Activated CD4-positive, alpha-beta T cell treated with anti-CD3 and anti-CD28 coated beads, Interleukin-2, amount 50 U/mL, for 16 hours (primary cell): ENCODE measurements at places on chromosomes 11 and 22.

- no peak for DNase-seq
These were observed 44.1 kb upstream of the CCDC90B start for GRCh38 chr11:83330303-83330702.

- no peak for DNase-seq
These were observed 69.8 kb upstream of the KCNQ1OT1 start for GRCh38 chr11:2769409-2770095.

- no peak for DNase-seq
These were observed 69.2 kb downstream of the CD82 start for GRCh38 chr11:44634401-44635281.

DNA sequence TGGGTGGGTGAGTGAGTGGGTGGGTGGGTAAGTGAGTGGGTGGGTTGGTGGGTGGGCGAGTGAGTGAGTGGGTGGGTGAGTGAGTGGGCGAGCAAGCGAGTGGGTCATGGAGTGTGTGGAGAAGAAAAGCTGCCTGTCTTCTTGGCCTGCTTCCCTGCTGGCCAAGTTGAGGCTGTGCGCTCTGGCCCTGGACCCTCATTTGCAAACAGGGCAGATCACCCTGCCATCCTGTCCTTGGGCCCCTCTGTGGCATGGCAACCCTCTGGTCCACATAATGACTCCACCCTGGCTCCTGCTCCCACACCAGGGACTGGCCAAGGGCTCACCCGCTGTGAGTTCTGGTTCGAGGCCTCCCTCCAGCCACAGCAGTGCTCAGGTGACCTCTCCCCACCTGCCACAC is 35.1 kb downstream of the CAPN1 start:
- DNase-seq = no peak

DNA sequence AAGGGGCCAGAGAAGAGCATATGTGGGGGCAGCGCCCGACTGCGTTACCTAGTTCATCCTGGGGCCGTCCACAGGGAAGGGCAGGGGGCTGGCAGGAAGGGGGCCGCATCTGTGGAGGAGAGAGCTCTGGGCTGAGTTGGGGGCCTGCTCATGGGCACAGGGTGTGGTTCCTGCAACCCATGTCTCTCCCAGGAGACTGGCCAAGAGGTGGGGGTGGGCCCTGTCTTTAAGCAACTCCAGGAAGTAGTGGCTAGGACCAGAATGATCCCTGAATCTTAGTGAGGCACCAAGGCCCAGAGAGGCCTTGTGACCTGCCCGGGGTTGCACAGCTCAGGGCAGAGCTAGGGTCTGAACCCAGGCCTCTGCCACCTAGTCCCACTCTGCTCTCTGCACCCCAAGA is 21.9 kb downstream of the CSNK1E start:
- no peak for DNase-seq
